Epithelial cell of esophagus (primary cell): ENCODE measurements at places on chromosomes 7 and 10.

DNA sequence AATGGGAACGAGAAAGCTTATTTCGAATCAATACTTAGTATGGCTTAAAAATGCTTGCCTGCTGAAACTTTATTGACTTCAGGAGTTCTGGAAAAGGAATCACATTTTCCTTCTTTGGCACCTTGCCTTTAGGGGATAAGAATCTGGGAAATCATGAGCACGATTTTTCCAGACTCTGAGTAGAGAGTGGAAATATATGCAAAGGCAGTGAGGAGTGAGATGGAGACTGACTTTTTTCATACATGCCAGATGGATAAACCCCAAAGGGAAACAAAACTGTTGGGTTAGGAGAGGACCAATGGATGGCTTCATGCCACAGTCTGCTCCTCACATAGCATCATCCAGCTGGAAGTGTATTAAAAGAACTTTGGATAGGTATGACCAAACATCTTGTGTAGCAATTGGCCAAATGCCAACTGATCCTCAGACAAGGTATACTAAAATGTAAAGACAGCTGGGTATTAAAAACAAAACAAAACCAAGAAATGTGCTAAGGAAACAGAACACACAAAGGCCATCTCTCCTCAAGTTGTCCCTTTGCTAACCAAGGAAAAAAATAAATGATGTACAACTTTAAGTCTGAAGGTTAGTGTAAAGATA, 1.7 kb downstream of the COL28A1 start:
- no peak for DNase-seq

GRCh38 chr7:821688-822087, 10.6 kb upstream of the SUN1 start:
- no peak for DNase-seq

GRCh38 chr7:15305002-15305600, 256.7 kb downstream of the AGMO start:
- peak; percentile 68 for DNase-seq

- peak; percentile 90 for DNase-seq
These were observed 1.1 kb downstream of the KIAA1217 start for GRCh38 chr10:24209946-24210491.

- DNase-seq: peak; percentile 100
These were observed 65.5 kb downstream of the CUX1 start for GRCh38 chr7:101882595-101883564.

- peak; percentile 75 for DNase-seq
These were observed 34.2 kb downstream of the PUS7 start for GRCh38 chr7:105487579-105488571.

DNA sequence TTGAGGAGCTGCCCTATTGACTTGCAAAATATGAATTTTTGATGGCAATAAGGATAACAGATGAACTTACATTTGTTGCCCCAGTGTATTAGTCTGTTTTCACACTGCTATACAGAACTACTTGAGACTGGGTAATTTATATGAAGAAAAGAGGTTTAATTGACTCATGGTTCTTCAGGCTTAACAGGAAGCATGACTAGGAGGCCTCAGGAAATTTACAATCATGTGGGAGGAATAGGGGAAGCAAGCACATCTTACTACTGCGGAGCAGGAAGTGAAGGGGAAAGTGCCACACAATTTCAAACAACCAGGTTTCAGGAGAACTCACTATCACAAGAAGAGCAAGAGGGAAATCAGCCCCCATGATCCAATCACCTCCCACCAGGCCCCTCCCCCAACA, 57.9 kb downstream of the ZNF22 start:
- DNase-seq: peak; percentile 60

- peak; percentile 71 for DNase-seq
These were observed 472 bp downstream of the PDAP1 start for GRCh38 chr7:99407872-99408378.

DNA sequence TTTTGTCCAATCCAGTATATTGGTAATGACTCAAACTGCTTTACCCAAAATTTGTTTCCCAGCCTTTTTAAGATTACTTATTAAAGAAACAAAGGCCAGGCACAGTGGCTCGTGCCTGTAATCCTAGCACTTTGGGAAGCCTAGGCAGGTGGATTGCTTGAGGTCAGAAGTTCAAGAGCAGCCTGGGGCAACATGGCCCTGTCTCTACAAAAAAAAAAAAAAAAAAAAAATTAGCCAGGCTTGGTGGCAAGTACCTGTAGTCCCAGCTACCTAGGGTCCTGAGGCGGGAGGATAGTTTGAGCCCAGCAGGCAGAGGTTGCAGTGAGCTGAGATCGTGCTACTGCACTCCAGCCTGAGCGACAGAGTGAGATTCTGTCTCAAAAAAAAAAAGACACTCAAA, 7.0 kb upstream of the ARHGAP12 start:
- DNase-seq: no peak

DNA sequence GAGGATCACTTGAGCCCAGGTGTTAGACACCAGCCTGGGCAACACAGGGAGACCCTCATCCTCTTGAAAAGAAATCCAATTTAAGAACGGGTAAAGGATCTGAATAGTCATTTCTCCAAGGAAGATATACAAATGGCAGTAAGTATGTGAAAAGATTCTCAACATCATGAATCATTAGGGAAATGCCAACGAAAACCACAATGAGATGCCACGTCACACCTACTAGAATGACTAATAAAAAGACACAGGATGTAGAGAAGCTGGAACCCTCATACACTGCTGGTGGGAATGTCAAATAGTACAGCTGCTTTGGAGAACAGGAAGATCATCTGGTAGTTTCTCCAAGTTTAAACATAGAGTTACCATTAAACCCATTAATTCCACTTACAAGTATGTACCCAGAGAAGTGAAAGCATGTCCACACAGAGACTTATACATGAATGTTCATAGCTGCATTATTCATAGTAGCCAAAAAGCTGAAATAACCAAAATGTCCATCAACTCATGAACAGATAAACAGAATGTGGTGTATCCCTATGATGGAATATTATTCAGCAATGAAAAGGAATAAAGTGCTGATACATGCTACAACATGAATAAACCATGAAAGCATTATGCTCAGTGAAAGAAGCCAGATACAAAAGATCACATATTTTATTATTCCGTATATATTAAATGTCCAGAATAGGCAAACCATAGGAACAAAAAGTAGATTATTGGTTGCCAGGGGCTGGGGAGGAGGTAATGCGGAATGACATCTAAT, 13.1 kb upstream of the ZMIZ2 start:
- peak; percentile 96 for DNase-seq

DNA sequence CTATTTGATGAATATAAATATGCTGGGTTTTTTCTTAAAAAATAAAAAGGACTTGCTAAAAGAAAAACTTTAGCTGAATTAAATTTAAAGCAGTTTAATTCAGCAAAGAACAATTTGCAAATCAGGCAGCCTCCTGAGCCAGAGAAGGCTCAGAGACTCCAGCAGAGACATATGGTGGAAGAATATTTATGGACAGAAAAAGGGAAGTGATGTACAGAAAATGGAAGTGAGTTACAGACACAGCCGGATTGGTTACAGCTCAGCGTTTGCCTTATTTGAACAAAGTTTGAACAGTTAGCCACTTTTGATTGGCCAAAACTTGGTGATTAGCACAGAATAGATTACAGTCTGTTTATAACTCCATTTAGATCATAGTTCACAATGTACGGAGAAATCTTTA, 110.3 kb downstream of the GAD2 start:
- no peak for DNase-seq

DNA sequence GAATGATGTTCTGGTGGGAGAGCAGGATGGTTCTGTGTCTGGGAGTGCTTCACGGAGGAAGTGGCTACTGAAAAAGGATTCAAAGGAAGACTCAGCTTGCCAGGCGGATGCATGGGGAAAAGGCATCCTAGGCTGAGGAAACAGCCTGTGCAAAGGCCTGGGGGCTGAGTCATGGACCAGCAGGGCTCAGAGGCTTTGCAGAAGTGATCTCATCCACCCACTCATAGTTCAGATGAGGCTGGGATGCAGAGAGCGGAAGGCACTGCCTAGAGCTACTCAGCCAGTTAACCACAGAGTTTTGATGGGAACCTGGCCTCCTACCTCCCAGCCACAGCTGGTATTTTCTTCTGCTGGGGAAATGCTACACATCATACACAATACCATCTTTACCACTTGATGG, 15.8 kb upstream of the ADAMTS14 start:
- peak; percentile 93 for DNase-seq

DNA sequence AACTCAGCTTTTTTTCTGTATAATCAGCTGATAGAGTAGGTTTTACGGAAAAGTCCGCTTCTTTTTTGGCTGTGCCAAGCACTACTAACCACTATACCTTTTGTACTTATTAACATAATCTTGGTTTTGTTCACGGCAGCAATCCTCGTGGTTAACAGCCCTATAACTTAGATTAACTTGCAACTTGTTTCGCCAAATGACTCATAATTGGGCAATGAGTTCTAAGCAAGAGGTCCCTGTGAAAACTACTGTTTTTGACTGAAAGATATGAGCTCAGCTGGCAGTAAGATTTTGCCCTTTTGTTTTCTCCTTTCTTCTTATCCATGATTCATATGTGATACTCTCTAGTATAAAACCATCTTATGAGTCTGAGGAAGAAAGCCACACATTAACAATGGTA, 345.0 kb upstream of the PCDH15 start:
- peak; percentile 88 for DNase-seq

- no peak for DNase-seq
These were observed 10.8 kb upstream of the MNX1 start for GRCh38 chr7:157021071-157021870.

- DNase-seq: no peak
These were observed 1055.5 kb upstream of the GHITM start for GRCh38 chr10:83083831-83084230.

DNA sequence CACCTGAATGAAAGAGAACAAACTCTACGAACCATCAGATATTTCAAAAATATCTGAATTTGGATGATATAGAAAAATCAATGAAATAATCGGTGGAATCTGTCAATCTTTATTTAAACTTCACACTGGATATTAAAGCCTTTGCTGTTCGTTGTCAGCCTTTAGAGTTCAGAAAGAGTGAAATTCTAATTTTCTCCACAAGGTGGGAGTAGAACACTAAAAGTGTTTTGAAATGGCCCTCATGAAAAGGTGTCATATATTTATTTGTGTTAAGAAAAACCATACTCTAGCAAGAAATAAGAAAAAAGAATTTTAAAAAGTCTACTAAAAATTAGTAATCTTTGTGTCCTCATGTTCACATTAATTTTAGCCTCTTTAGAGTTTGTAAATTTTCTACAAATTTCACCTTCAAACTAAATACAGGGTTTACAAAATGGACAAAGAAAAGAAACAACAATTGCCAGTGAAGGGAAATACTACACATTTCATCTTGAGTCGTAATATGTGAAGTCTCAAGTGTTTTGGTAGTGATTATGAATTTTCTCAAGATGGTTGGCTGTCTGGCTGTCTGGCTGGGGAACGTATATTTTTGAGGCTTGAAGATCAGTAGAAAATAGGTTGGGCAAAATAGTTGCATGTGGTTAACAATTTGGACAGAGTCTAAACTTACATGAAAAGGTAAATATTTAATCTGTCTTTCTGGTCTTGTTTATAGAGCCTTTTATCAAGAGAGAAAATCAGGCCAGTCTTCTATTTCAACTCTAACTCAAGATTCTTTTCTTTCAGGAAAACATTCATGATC, 43.7 kb downstream of the DNAJB9 start:
- peak; percentile 52 for DNase-seq

- no peak for DNase-seq
These were observed 34.8 kb upstream of the KLF14 start for GRCh38 chr7:130768854-130769253.

GRCh38 chr10:78589687-78590086, 479.1 kb upstream of the ZMIZ1 start:
- no peak for DNase-seq

DNA sequence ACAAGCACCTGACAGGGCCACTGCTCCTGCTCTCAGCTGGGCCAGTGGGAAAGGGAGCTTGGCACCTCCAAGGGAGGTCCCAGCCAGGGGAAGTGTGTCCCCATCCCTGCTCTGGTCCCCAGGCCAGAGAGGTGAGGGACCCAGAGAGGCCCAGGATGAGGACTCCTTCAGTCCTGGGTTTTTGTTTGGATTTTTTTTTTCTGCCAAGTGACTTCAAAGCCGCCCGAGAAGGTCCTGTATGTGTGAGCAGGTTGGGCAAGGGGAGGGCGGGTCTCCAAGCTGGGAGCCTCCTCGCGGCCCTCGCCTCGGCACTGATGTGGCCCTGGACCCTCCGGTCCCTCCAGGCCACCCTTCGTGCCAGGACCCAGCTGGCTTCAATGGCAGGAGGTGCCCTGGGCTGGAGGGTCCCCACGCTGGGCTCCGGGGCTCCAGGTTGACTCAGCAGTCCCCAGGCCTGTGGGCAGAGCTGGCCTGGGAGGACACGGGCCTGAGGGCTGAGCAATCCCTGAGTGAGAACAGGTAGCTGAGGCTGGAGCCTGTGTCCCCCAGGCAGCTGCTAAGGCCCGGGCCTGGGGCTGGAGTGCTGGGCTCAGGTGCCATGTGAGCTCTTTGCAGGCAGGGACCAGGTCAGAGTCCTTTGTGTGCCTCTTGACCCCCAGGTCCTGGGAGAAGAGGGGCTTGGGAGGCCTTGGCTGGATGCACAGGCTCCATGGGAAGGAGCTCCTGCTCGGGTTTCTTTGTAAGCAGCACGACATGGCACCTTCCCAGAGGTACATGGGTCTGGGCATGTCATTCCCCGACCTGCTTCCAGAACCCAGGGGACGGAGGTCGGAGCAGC, 140.6 kb downstream of the FAM53B start:
- DNase-seq: no peak

- no peak for DNase-seq
These were observed 116.5 kb downstream of the GRM3 start for GRCh38 chr7:86760236-86760635.

GRCh38 chr7:4667776-4668509, 14.2 kb upstream of the FOXK1 start:
- DNase-seq: no peak

- no peak for DNase-seq
These were observed 411.9 kb upstream of the SHH start for GRCh38 chr7:156223935-156224832.

DNA sequence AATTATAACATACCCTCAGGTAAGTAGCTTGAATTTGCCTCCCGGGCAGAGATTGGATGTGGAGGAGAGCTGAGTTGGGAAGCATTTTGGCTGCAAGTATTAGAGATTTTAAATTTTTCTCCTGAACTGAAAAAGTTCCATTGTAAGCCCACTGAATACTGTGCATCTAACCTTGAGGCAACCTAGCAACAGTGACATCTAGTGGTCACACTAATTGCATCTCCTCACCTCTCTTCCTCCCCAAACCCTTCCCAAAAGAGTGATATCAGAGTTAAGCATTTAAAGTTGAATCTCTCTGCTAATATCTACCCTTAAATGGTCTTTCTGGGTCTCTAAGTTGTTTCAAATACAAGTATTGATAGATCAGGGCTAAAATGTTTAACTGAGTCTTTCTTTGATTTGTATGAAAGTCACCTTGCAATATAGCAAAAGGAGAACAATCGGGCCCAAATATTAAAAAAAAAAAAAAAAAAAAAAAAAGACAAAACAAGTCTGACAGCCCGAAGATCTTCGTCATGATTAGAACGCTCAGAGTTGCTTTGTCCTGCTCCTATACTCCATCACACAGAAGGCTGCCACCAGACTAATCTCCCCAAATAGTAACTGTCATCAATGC, 40.4 kb upstream of the DLX5 start:
- peak; percentile 62 for DNase-seq

GRCh38 chr10:133159611-133159949, 439 bp upstream of the KNDC1 start:
- DNase-seq: no peak

GRCh38 chr10:131693766-131694165, 207.0 kb upstream of the PPP2R2D start:
- no peak for DNase-seq

GRCh38 chr7:22702516-22702915, 24.5 kb upstream of the IL6 start:
- no peak for DNase-seq
